NCI-H510A (cell line): ENCODE measurements at places on chromosomes 2 and 18.

DNA sequence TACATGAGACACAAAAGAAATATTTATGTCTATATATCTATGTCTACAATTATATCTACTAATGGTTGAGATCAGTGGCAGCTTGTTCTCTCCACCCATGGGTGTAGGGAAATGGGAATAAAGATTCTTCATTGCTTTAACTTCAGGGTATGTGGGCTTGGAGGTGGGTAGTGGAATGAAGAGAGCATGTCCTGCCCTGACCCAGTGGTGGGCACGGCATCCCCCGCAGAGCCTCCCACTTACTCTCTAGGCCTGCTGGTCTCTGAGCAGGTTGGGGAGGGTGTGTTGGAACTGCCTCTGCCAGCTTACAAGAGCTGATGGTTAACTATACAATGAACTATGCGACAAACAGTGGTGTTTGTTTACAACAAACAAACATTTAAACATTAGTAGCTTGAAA, 152.5 kb upstream of the SKOR2 start:
- DNase-seq = no peak

DNA sequence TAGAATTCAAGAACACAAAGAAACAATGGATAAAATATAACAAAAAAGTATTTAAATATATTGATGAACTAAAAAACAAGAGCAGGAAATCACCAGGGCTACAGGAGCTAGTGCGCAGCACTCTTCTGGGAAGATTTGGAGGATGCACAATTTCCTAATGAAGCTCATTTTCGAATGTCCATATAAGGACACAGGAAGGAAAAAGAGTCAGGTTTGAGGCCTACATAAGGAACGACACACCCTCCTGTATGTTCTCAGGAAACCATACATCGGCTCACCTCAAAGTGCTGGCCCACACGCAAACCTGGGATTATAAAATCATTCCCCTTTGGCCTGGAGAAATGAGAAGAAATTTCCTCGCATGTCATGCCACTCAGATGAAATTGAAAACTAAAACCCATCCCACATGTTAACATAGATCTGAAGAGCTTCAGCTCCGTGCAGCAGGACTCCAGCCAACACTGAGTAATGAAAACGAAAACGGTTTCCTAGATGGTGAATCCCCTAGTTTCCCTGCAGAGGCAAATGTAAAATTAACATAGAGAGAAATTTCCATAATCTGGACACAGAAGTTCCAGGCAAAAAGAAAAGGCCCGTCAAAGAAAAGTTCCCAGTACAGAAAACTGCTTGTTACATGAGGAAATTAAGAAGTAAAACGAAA, 825.8 kb downstream of the SOCS6 start:
- no peak for DNase-seq

DNA sequence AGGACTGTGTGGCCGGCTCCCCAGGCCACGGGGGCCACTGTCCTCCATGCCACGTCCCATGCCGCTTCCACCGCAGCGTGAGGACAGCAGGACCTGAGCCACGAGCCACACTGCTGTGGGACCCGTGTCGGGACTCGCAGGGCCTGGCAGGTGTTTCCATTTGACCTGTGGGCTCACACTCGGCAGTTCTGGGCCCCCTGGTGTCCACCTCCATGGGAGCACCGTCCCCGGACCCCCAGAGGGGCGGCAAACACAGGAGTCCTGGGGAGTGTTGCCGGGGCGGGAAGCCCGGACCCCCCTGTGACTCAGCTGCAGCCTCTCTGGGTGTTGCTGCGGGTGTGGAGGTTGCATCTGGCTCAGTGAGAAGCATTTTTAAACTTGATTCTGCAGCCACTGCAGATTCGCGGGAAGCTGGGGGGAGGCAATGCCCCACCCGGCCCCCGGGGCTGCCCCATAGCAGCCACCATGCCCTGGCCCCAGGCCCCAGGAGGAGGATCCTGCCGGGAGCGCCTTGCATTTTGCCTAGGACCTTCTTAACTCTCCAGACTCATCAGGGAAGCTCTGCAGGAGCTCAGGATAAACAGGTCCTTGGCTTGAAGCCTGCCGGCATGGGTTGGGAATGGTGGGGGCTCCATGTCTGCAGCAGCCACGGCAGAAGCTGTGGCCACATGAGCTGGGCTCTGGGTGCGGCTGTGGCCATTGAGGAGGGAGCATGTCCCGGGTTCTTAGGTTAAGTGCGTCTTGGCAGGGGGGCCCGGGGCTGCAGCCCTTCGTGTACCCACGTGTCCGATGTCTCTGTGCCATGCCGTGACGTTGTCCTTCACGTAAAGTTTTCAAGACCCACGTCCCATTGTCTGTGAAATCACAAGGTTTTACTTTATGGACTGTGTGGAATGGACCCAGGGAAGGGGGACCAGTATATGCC, 30.9 kb downstream of the NFATC1 start:
- no peak for DNase-seq

DNA sequence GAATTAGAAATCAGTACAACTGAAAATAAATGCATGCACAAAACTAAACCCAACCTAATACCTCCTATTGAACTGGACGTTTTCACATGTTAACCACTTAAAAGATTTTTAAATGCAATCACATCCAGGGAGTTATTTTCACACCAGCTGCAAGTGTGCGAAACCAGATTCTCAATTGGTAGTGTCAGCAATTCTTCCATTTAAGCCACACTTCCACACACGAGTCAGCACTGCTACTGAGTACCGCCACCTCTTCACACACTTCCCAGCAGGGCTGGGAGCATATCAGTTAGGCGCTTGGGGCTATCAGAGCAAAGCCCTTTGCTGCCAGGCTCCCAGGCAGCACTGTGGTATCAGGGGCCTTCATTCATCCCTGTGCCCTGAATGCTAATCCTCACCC, 14.2 kb downstream of the ERCC3 start:
- DNase-seq = no peak

- no peak for DNase-seq
Observed at GRCh38 chr2:121541495-121541894, 10.8 kb downstream of the RNU4ATAC start.

DNA sequence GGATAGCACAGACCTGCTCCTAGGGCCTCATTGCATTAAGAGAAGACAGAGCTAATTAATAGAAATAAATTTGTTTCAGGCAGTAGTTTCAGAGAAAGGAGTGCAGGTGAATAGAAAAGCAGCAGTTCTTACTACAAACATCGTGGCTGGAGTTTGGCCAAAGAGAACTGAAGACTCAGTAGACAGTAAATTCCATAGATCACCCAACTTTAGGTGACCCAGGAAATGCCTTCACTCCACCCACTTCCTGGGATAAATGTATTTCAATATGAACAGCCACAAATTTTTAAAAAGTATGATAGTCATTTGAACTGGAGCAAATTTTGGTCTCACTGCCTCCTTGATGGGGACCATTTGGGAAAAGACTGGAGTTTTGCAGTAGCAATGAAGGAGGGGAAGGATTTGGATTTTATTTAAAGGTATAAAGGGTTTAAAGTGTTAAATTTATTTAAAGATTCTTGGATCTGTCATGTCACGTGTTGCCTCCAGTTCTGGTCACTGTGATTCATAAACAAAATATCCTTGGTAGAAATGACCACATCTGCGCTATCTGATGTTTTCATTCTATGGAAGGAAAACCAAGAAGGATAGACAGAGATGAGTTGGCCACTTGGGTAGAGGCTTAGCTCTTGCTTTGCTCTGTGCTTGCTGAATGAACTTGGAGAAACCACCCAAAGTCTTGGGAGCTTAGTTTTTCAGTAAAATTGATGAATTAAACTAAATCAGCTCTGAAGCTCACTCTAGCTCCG, 390.2 kb downstream of the THSD7B start:
- no peak for DNase-seq

DNA sequence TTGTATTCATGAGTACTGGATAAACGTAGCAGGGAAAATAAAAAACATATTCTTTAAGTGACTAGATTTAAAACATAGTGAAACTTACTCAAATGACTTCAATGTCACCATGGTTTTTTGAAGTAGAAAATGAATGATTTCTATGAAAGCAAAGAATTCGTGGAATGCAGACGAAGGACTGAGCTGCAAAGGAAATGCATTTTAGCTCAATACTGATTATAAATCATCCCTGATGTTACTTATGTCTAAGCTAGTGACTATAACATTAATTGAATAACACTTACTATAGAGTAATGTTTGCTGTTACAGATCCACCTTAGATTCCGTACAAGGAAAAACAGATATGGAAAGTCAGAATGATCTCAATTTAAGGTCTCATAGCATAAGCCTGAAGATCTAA, 1257.7 kb upstream of the CDH2 start:
- DNase-seq = no peak

- no peak for DNase-seq
Observed at GRCh38 chr2:212977152-212977551, 174.3 kb downstream of the IKZF2 start.

- DNase-seq = no peak
Observed at GRCh38 chr2:226603606-226604005, 196.0 kb downstream of the IRS1 start.

- no peak for DNase-seq
Observed at GRCh38 chr2:75729861-75730260, 19.1 kb upstream of the GCFC2 start.

DNA sequence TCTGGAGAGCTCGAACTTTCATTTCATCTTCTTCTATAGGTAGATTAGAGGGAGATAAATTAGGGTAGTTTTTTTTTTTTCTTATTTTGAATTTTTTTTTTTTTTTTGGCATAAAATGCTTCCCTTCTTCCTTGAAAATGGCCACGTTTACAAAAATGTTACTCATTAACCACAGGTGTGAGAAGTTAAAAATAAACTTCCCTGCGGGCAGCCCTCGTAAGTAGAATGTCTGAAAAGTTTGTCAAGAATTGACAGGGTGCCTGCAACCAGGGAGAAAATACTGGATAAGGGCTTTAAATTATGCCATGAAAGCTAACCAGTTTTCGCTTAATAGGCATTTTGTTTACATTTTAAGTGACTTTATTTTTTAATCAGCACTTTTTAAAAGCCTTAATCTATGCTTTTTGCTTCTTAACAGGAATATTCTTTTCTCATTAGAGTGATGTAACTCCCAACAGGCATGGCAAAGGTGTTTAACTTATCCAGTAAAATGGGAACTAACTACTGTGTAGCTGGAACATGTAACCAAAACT, 4.2 kb upstream of the FN1 start:
- no peak for DNase-seq
